ENCODE measurements at places on chromosomes 12 and 14.

GRCh38 chr12:66319266-66319954 is 17.1 kb downstream of the HELB start:
- no peak for DNase-seq

DNA sequence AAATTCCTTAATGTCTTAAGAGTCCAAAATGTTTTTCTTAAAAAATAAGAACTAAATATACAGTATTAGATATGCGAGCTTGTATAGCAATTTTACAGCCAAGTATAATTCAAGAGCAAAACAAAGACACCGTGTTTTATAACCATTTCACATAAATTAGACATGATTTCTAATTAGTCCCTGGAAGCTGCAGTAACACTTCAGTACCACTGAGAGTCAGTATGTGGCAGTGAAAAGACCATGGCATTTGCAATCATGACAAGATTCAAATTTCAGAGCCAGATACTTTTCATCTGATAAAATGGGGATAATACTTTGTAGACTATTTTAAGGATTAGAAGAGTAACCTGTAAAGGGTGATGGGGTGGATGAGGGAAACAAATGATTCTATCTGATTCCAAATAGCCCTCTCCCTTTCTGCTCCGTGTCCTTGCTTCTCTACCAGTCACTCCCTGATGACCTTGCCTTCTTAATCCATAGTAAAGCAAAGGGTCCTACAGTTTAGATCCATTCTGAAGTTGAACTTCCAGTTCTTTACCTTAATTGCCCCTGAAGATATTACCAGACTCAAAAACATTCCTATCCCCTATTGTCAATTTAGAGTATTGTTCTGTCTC is 145.4 kb upstream of the ABCD2 start:
- DNase-seq: no peak

GRCh38 chr14:75542588-75543091 is 20.4 kb downstream of the BATF start:
- DNase-seq: no peak

DNA sequence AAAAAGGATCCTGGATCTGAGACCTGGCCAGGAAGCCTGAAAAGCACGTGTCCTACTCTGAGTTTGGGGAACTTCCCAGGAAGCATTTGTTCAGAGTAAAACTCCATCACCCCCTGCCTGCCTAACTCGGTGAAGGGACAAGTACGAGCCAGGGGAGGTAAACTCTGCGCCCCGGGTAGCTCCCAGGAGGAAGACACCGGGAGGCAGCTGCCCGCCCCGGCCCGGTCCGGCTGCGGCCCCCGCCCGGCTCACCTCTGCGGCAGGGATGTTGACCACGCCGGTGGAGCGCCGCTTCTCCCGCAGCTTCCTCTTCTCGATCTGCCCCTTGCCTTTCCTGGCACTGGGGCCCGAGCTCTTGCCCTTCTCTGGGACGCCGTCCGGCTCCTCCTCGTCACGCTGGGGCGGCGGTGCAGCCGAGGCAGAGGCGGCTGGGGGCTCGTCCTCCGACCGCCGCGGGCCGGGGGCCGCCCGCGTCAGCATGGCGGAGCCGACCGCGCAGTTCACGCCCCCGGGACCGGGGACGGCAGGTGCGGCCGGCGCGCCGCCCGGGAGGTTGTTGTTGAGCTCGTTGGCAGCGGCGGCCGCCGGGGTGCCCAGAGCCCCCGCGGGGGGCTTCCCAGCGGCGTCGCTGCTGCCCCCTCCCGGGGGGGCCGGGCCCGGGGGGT is 1.2 kb downstream of the PAWR start:
- peak; percentile 28 for DNase-seq

GRCh38 chr12:116138364-116138763 is 139.1 kb downstream of the MED13L start:
- DNase-seq: no peak

GRCh38 chr12:67535176-67535575 is 113.4 kb upstream of the DYRK2 start:
- DNase-seq: no peak

GRCh38 chr12:17640615-17641014 is 449.4 kb downstream of the RERGL start:
- DNase-seq: no peak

DNA sequence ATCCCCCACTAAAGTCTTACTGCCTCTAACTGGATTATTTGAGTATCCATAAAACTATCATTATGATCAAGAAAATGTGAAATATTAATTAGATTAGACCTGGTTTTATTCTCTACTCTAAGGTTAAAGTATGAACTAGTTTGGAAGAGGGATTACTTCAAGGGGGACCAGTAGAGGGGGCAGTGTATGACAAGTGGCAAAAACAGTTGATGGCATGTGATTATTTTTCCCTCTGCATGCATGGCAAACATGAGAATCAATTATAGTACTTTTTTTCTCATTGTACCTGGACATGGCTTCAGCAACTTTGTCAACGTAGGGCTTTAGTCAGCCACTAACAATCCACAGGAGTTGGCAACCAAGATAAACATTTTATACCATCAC is 145.0 kb upstream of the SLC38A2 start:
- no peak for DNase-seq

GRCh38 chr14:100015251-100015655 is 50.0 kb upstream of the EVL start:
- no peak for DNase-seq

- no peak for DNase-seq
Observed at GRCh38 chr14:83300476-83301064, 1766.9 kb upstream of the SEL1L start.

DNA sequence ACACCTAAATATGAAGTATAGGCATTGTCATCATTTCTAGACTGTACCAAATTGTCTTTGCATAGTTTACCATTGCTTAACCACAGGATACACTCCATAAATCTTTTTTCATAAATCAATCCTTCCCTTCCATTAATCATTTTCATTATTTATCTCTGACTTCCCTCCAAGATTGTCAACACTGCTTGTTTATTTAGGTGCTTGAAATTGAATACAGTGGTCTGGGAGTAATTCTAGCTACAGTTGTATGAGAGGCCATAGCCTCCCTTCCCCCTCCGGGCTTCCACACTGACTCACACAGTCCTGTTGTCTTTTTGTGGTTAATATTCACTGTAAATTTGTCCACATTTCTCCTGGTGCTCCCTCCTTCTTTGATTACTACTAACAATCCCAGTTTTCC is 114.2 kb upstream of the ARID2 start:
- DNase-seq: no peak

DNA sequence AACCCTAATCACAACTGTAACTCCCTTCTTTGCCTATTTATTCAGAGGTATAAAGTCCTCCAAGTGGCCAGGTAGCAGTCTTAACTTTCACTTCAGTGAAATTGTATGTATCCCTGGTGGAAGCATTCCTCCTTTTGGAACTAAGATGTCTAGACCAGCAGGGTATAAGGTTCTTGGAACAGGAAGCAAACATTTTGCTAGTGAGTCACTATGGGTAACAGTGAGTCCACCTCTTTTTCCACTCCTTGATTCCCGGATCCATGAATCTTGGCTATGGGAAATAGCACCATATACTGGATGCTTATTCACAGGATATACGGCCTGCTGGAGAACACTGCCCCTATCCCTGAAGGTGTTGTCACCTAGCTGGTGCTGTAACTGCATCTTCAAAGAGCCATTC is 80.2 kb downstream of the KCNA5 start:
- no peak for DNase-seq
